ENCODE measurements at places on chromosomes 11 and 22.

GRCh38 chr11:72696866-72697700, 22.9 kb upstream of the PDE2A start:
- no peak for DNase-seq

DNA sequence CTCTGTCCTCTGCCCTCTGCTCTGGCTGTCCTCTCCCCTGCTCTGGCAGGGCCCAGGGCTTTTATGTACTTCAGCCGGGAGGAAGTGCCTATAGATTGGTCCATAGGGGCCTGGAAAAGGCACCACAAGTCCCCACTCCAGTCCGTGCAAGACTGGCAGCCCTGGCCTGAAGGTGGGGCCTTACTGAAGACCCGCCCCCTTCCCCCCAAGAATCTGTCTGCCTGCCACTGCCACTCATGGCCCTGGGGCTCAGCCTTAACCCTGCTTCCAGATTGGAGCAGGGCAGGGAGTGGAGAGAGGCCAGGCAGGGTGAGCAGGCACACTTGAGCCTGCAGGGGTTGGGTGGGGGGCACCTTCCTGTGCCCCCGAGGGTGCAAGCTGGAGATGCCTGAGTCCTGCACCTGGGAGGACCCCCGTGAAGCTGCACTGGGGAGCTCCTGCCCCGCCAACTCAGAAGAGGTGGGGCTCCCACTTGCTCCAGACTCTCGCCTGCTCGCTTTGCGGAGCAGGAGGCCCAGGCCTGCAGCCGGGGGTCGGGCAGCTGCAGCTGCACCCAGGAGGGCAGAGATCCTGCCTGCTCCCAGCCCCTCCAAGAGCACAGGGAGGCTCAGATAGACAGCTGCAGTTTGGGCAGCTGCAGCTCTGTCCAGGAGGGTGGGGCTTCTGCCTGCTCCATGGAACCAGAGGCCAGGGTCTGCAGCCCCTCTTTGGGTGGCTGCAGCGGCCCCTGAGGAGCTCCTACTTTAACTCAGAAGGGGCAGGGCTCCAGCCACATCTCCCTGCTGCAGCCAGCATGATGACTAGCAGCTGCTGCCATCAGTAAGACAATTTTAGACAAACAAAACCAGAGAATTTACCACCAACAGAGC, 51.0 kb upstream of the SC5D start:
- no peak for DNase-seq

- no peak for DNase-seq
These were observed 13.7 kb downstream of the PAX6 start for GRCh38 chr11:31797190-31798056.

DNA sequence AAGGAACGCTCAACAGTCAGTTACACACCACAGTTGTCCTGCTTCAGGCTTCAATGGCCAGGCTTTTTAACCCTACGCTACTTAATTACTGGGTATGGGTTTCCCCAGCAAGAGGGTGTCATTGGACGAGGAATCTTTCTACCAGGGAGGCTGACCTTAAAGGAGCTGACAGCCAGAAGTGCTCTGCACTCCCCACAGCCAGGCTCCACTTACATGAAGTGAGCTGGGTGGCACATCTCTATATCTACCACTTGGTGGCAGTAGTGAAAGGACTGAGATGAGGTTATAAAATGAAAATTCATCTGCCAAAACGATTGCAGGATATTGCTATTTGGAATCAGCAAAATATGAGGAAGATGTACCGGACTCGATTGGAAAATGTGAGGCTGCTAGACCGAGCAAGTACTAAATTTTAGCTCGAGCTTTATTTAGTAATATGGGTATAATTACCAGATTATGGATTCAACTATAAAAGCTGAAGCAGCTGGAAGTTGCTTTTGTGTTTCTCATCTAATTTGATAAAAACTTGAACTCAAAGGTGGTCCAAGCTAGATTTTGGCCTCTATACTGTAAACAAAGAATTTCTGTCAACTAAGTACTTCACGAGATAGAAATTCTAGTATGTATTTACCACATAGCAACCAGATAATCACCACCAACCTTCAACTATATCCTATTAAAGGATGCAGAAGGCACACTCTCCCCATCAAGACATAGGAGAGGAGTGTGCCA, 53.9 kb upstream of the CEP126 start:
- no peak for DNase-seq

DNA sequence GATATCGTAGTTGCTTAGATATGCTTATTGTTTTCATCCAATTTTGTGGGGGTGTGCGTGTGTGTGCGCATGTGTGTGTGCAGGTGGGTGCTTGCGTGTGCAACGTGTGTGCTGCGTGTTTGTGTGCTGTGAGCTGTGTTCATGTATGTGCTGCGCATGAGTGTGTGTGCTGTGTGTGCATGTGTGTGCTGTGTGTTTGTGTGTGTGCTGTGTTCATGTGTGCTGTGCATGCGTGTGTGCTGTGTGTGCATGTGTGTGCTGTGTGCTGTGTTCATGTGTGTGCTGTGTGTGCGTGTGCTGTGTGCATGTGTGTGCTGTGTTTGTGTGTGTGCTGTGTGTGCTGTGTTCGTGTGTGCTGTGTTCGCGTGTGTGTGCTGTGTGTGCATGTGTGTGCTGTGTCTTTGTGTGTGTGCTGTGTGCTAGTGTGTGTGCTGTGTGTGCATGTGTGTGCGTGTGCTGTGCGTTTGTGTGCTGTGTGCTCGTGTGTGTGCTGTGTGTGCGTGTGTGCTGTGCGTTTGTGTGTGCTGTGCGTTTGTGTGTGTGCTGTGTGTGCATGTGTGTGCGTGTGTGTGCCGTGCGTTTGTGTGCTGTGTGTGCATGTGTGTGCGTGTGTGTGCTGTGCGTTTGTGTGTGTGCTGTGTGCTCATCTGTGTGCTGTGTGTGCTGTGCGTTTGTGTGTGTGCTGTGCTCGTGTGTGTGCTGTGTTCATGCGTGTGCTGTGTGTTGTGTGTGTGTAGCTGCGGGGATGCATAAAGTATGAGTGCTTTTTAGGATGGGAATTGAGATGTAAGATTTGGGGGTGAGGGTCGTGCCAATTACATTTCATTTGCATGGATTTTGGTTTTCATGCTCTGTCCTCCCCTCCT, 7.6 kb downstream of the IGF2 start:
- no peak for DNase-seq

DNA sequence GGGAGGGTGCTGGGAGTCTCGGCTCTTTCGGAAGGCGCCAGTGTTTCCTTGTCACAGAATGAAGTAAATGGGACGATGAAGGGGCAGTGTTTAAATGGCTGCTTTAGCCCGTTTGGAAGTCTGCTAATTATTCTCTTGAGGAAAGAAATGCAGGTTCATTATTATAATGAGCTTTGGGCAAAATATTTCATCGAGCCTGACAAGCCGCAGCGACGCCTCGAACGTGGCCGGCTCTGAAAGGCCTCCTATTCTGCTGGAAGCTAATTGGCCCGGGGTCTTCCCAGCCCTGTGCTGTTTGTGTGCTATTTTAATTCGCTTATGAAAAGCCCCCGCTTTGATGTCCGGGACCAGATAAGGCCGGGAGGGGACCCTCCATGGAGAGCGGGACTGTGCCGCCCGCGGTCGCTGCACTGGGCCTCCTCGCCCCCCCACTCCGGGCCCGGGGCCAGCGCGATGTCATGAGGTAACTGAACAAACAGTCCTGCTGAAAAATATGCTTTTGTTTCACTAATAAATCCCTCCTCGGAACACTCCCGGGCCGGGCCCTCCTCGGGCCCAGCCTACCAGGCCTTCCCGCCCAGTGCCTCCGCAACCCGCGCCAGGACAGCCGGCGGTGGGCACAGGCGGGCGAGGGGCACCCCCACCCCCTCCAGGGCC, 78.4 kb downstream of the CDKN1C start:
- no peak for DNase-seq

- DNase-seq: no peak
These were observed 18.4 kb downstream of the FADS2 start for GRCh38 chr11:61846362-61847020.

GRCh38 chr11:65125197-65126056, 3.3 kb downstream of the MRPL49 start:
- no peak for DNase-seq

DNA sequence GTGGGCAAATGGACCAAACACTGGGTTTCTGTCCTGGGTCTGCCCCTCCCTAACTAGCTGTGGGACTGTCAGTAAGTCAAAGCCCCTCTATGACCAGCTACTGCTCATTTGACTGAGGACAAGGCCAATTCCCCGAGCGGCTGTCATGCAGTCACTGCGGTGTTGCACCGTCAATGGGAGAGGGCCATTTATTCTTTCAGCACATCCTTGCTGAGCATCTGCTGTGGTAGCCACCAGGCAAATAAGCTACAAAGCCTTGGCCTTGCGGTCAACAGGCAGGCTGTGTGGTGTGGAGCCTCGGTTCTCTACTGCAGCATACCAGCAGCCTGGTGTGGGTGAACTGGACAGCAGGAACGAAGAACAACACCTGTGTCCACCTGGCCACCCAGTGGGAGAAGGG, 25.8 kb upstream of the SERPIND1 start:
- DNase-seq: no peak

- no peak for DNase-seq
These were observed 6.5 kb downstream of the FZD4 start for GRCh38 chr11:86948733-86949132.

DNA sequence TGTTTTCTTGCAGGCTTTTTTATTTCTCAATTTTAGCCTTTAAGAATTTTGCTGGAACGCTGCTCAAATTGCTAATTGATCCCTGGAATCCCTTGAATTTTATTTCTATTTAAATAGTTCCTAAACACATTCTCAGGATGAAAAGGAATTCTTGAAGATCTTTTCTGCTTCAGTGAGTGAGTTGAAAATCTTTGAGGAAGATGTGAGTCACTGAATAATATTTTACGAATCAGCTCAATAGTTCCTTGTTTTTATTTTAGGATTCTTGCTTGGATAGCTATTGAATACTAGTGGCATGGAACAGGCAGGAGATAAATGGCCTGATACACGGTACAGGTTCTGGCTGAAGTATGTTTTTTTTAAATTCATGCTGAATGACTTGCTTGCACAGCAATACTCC, 194.6 kb upstream of the CCDC90B start:
- no peak for DNase-seq

GRCh38 chr11:96680211-96681018, 290.6 kb downstream of the JRKL start:
- DNase-seq: no peak

DNA sequence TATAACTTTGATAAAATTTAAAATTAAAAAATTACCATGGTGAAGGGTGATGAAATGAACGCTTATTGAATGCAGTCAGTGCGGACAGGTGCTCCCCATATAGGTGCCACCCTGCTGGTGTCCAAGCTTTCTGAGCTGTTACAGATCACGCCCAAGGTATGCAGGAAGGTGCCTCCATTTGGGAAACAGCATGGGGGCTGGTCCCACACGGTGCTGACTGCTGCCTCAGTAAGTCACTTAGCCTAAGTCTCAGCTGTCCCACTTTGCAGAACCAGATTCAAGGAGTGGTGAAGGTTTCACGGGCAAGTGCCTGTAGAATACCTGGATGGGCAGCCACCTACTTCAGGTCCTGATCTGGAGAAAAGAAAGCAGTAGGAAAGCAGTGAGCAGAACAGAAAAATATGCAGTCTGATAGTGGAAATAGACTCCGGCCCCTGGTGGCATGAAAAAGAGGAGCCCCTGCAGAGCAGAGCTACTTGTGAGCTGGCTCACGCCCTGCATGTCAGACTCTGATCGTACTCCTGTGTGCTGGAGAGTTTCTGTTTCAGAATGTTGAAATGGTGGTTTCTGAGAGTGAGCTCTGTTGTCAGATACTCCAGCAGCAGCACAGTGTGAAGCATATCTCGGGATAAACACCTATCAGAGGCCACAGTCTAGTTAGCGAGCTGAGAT, 33.2 kb downstream of the ADORA2A start:
- no peak for DNase-seq

DNA sequence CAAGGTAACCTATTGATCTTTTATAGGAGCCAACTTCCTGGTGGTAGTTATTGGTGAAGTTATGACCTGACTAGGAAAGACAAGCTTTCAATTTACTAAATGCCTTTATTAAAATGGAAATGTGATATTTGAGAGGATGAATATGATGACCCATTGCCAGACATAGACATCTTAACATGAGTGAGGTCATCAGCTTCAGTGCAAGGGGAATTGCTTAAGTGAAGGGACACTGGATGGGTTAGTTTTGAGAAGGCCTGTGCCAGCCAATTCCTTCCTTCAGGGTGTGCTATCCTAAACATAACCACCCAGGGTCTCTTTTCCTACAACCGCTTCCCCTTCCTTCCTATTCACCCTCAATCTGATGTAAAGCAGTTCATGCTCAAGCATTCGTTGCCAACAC, 21.5 kb downstream of the NAV2 start:
- no peak for DNase-seq

- DNase-seq: no peak
These were observed 67.5 kb downstream of the ADAMTS15 start for GRCh38 chr11:130515829-130516553.

DNA sequence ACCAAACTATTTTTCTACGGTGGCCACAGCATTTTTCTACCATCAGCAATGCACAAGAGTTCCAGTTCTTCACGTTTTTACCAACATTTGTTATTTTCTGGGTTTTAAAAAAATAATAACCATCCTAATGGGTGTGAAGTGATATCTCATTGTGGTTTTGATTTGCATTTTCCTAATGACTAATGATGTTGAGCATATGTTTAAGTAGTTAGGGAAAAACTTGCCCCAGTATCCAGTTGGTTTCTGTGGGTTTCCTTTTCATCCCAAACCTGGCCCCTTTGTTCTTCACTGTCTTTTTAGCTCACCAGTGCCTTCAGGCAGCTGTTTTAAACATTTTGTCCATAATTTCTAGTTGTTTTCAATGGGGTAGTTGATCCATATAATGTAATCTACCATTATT, 14.7 kb upstream of the PTS start:
- DNase-seq: no peak

Data from stimulated activated CD8-positive, alpha-beta memory T cell treated with anti-CD3 and anti-CD28 coated beads, Interleukin-4, amount 100 ng/mL, for 1 hour (primary cell).